ENCODE measurements at places on chromosomes 11 and 22. TPM values are rescaled to one million over a fixed set of nuclear protein-coding genes. Genes with fewer than 3 reads are reported as not detected.

Gene CCDC116
- total RNA-seq: not detected

Gene GAL
- 17.5 TPM for total RNA-seq

Gene GSTT2
- total RNA-seq: not detected

Gene TCN2
- 5.2 TPM for total RNA-seq

Gene TSKU
- total RNA-seq: 215 TPM

Gene RAG2
- not detected for total RNA-seq

Gene CYB561A3
- 43.7 TPM for total RNA-seq

Gene MAJIN
- not detected for total RNA-seq

Gene TOLLIP
- total RNA-seq: 51.4 TPM

Gene OR9G4
- total RNA-seq: not detected

Gene SHISA8
- 0.18 TPM for total RNA-seq

Gene CST6
- not detected for total RNA-seq

Gene KRTAP5-2
- total RNA-seq: not detected

Gene PLEKHA7
- 17.8 TPM for total RNA-seq

Gene PHF21B
- total RNA-seq: 1.1 TPM

Gene OR8B8
- total RNA-seq: not detected

Gene SLCO2B1
- 6.3 TPM for total RNA-seq

Gene OR10D3
- not detected for total RNA-seq

Gene CYP2D6
- total RNA-seq: 0.31 TPM

Gene OR56A1
- not detected for total RNA-seq

Gene TREH
- not detected for total RNA-seq

Gene JAM3
- total RNA-seq: 4.4 TPM

Gene DDI1
- total RNA-seq: not detected

Gene KRTAP5-10
- not detected for total RNA-seq

Gene UBQLNL
- total RNA-seq: not detected

Gene C22orf42
- total RNA-seq: not detected

Gene FOXRED1
- total RNA-seq: 21.1 TPM

Gene POLA2
- total RNA-seq: 14.1 TPM

Gene NFRKB
- total RNA-seq: 15.8 TPM

Gene GGTLC2
- total RNA-seq: not detected

Gene RAB36
- total RNA-seq: 8.3 TPM

Gene RASD2
- 1.3 TPM for total RNA-seq

Gene DMC1
- total RNA-seq: 3.5 TPM

Gene PLAAT5
- not detected for total RNA-seq

Gene NAV2
- total RNA-seq: 18.8 TPM

Gene IGF2
- 2.3 TPM for total RNA-seq

Gene DRD4
- 0.43 TPM for total RNA-seq

Gene ANO5
- 2.3 TPM for total RNA-seq

Gene OR52E8
- not detected for total RNA-seq

Data from A549 treated with DMSO at 1 μM for 4 hours (cell line).